ENCODE measurements at places on chromosomes 7 and 10.

GRCh38 chr7:41257660-41258059 is 445.2 kb downstream of the INHBA start:
- no peak for DNase-seq

DNA sequence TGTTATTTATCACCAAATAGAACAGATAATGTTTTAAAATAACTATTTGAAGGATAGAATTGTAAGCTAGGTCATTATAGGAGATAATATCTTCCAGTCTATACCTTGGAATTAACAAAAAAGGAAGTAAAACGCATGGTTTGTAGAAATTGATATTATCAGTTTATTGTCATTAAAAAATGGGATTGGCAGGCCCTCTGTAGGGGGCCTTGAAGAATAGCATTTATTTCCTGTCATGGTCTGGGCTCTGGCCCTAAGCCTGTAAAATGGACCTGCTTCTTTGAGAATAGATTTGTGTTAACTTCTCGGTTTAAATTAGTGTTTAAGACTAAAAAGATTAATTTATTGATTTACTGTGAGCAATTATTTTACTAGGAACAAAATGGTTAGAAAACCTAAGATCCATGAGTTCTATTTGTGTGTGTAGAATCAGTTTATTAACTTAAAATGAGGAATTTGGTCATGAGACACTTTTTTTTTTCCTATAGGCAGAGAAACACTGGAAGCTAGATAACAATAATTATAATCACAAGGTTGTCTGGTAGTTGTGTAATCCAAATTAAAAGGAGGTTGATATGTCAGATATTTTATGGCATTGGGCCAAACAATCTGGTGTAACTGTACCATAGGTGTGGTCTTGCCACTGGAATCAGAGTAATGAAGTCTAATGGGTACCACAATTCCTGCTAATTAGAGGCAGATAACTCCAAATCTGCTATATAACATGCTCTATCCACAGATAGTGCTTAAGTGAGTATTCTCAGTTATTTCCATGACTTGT is 197.4 kb upstream of the FOXP2 start:
- DNase-seq, result peak; percentile 12

- no peak for DNase-seq
Measured at GRCh38 chr10:104396581-104396980, 42.9 kb downstream of the CFAP58 start.

DNA sequence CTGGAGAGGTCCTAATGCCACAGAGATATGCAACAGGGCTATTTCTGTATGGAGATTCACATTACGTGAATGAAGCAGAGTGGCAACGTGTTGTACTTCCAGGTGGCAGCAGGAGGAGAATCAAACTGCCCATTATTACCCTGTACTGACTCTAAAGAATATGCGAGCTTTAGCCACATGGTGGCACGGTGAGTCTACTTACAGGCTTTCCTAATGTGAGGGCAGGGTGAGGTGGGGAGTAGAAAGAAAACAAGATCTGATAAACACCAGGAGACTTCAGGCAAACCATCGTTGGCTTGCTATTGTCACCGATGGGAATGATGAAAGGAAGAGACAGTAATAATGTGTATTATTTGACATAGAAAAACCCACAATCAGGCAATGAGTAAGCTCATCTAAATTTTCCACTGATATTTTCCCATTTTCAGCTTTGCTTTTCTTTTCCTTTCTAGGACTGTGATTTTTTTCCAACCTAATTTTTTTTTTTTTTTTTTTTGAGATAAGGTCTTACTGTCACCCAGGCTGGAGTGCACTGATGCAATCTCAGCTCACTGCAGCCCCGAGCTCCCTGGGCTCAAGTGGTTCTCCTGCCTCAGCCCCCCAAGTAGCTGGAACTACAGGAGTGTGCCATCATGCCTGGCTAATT is 164.3 kb downstream of the BTAF1 start:
- DNase-seq, result peak; percentile 75

- DNase-seq, result peak; percentile 11
Measured at GRCh38 chr10:28300027-28300426, 2.8 kb downstream of the MPP7 start.

DNA sequence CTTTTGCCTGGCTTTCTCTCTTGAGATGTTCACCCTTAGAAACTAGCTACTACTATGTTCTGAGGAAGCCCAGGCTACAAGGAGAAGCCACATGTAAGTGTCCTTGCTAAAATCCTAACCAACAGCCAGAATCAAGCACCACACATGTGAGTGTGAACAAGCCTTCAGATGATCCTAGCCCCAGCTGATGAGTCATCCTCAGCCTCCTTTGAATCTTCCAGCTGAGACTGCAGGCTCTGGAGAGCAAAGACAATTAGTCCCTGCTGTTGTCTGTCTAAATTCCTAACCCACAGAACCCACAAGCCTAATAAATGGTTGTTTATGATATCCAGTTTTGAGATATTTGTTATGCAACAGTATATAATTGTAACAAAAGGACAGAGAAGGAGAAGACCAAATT is 92.8 kb upstream of the TAC1 start:
- no peak for DNase-seq

GRCh38 chr7:95922191-95922590 is 149.8 kb downstream of the DYNC1I1 start:
- DNase-seq, result peak; percentile 66

- no peak for DNase-seq
Measured at GRCh38 chr7:24283554-24283896, 465 bp upstream of the NPY start.

GRCh38 chr10:7666253-7667023 is at the start of gene ITIH5:
ITIH5 (minus strand) TSS chr10:7666966; CDS start chr10:7666892, 74 bp downstream.
- no peak for DNase-seq

DNA sequence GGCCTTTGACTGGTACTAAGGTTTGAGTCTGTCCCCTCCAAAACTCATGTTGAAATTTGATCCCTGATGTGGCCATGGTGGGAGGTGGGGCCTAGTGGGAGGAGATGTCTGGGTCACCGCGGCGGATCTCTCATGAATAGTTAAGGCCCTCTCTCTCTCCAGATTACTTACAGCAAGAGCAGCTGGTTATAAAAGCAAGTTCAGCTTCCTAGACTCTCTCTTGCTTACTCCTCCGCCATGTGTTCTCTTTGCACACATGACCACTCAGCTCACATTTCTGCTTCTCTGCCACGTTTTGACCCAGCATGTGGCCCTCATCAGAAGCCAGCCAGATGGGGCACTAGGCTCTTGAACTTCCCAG is 29.9 kb upstream of the ZMIZ1 start:
- no peak for DNase-seq

DNA sequence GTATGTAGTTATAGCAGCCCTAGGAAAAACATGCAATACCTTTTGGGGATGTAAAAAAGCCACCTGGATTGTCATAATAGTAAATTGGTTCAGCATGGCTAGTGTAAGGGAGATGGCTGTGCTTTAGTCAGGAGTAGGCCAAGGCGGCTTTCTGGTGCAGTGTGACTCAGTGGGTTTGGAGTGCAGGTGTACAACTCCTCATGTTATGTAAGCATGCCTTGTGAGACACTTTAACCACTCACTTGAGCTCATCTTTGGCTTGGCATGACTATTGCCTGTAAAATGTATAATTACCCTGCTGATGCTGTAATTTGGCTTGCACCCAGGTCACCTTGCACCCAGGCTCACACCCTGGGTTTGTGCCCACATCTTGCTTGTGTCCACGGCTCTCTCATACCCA is 239.2 kb upstream of the GLI3 start:
- no peak for DNase-seq

DNA sequence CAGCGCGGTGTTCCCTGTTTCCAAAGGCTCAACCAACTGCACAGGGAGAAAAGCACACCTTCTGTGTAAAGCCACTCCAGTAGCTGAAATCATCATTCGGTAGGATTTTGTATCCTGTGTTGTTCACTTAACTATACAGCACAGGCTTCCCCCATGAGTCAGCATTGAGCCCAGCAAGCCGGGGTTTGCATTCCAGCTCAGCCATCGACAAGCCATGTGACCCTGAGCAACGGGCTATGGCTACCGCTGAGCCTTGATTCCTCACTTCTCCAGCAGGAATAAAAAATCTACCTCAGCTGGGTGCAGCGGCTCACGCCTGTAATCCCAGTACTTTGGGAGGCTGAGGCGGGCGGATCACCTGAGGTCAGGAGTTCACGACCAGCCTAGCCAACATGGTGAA is 44.1 kb upstream of the ATP6V0A4 start:
- peak; percentile 18 for DNase-seq

- DNase-seq, result no peak
Measured at GRCh38 chr10:73768881-73769280, 13.0 kb upstream of the CHCHD1 start.

GRCh38 chr10:133442191-133442966 is 11.4 kb upstream of the SCART1 start:
- DNase-seq, result no peak

DNA sequence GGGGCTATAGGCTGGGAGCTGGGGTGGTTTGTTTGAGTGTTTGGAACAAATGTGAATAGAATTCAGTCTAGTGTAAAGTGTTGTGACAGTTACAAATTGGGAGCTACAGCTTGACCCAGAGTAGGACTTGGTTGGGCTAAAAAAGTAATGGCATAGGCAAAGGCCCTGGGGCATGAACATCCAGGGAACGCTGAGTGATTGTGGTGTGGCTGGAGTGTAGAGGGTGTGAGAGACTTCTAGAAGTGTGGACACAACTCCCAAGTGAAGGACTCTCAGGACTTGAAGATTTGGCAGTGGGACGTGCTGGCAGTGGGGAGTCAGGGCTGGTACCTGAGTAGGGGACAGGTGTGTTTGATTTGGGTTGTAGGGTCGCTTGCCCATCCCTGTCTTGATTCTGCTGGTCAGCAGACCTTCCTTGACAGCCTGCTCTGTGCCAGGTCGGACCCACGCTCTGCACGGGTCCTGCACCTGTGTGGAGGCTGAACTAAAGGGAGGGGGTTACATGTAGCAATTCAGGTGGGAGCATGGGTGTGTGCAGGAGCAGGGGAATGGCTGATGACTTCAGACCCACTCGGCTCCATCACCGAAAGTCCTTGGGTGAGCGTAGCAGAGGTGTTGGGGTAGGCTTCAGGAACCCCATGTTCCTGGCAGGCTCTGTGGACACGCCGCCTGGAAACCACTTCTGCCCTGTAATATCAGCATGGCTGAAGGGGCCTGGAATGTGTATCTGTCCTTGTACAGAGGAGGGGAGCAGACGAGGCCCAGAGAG is 43.3 kb downstream of the ZMIZ1 start:
- DNase-seq, result no peak

GRCh38 chr7:82172881-82173280 is 270.7 kb downstream of the CACNA2D1 start:
- DNase-seq, result peak; percentile 30

GRCh38 chr7:130695840-130696239 is 9.5 kb upstream of the TSGA13 start:
- peak; percentile 61 for DNase-seq

GRCh38 chr10:88209837-88210561 is 346.6 kb downstream of the PTEN start:
- peak; percentile 33 for DNase-seq

DNA sequence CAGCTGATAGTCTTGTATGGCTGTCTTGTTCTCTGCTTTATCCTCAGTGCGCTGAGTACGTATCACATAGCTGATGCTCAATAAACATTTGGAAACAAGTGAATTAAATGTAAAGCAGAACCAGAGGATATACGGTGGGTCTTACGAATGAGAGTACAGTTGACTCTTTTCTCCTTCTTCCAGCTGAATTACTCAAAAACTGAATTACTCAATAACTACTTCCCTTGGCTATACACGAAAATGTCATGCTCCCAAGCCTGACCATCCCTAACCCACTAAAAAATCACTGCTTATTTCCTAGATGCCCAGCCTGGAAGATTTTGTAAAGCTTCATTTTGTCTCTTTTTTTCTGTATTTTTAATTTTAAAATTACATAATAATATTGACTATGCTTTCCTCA is 3.2 kb upstream of the RSU1 start:
- DNase-seq, result no peak

DNA sequence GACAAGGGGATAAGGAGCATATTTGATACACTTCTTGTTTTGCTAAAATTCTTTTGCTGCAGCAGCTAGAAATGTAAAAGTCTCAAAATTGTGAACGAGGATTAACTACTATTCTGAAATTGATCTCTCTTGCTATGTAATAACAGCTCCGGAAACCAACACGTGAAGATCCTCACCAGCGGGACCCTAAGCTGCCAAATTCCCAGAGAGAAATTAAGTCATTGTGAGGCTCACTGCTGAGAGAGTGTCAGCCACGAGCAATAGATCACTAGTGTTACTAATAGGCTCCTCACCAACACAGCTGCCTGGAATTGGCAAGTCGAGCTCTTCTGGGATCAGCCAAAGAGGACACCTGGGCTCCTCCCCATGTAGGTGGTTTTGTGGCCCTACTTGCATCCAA is 5.6 kb upstream of the VWA2 start:
- DNase-seq, result no peak

GRCh38 chr10:63976538-63976937 is 455.3 kb downstream of the REEP3 start:
- no peak for DNase-seq

- DNase-seq, result no peak
Measured at GRCh38 chr10:85792533-85792858, 574.1 kb downstream of the GRID1 start.

DNA sequence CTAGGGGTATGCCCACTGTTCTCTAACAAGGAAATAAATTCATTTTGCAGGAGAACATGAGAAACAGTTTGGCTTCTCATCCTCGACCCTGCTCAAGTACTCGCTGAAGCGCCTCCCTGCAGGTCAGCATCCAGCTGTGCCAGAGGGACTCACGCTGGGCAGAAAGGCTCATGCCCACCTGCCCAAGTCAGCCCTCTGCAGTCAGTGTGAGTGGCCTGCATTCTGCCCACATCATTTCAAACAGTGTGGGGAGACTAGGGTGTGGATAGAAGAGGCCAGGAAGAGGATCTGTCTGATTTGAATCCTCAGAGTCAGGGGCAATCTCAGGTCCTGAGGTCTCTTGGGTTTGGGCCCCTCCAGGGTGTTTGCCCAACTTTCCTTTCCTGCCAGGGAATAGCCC is 297.8 kb downstream of the ELMO1 start:
- DNase-seq, result no peak

DNA sequence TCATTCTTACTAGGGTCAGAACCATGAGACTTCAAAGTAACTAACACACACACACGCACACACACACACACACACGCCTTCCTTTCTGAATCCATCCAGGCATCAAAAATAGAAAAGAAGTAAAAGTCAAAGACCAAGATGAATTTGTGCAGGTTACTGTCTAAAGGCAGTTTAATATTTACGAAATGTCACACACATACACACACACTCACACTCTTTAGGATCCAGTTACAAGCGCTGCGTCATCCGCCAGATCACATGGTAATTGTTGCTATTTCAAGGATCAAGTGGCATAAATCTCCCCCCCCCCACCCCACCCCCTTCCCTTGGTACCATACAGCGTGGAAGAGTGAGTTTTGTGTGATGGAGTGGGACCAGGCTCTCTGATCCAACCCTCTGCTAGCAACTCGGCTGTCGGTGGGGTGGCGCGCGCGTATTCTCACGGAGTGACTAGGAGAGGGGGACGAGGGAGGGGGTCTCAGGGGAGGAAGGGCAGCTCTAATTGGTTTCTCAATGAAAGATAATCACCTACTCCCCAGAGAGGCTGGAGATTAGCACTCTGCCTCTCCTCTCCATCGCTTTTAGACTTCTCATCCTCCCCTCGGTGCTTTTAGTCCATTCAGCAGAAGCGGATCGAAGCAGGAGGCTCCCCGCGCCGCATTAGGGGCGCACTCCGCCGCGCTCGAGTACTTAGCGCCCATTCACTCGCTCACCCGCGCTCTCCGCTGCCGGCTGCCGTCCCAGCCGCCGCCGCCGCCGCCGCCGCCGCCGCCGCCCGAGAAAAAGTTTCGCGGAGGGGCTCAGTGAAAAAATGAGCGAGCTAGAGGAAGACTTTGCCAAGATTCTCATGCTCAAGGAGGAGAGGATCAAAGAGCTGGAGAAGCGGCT is 83.5 kb upstream of the PRKG1 start:
- peak; percentile 89 for DNase-seq
